ENCODE measurements at places on chromosomes 12 and 14.

- DNase-seq, result no peak
Observed at GRCh38 chr14:101506211-101506925, 54.9 kb upstream of the DIO3 start.

GRCh38 chr12:100138803-100139098 is 3.9 kb downstream of the BLTP3B start:
- no peak for DNase-seq

GRCh38 chr12:63164911-63165310 is 13.9 kb upstream of the AVPR1A start:
- no peak for DNase-seq

- no peak for DNase-seq
Observed at GRCh38 chr14:102778338-102779083, 1.3 kb downstream of the TRAF3 start.

DNA sequence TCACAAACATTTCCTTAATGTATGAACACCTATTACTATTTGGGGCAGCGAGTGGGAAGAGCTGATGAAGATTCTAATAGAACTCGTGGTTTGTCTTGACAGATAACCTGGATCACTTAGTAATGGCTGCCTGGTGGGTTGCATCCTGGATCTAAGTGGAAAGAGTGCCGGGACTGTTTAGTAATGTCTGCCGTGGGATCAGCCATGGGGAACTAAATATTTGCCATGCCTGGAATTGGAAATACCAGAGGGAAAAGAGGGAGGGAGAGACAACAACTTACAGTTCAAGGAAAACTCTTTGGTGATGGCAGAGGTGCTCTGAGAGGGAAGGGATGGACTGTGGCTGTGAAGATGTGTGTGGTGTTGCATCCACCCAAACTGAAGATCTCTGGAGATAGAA is 21.3 kb upstream of the CCDC63 start:
- DNase-seq, result no peak

DNA sequence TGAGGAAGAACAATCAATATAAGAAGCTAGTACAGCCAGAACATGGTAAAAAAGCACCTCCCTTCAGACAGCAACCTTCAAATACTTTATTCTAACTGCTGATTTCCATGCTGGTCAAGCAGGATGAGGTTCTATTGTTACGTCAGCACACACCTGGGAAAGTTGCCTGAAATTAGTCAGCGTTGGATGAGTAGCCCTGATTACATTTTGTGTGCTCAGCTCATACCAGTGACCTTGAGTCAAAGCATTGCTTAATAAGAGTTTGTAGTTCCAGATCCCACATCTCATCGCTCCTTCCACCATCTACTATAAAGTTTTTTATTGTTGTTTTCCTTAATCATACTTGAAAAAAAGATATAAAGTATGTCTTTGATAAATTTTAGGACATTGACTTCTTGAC is 361.5 kb downstream of the EGLN3 start:
- DNase-seq, result no peak

GRCh38 chr14:104244221-104245011 is 106.0 kb downstream of the KIF26A start:
- DNase-seq, result no peak

GRCh38 chr12:52324153-52324444 is 2.9 kb upstream of the KRT83 start:
- DNase-seq, result no peak

DNA sequence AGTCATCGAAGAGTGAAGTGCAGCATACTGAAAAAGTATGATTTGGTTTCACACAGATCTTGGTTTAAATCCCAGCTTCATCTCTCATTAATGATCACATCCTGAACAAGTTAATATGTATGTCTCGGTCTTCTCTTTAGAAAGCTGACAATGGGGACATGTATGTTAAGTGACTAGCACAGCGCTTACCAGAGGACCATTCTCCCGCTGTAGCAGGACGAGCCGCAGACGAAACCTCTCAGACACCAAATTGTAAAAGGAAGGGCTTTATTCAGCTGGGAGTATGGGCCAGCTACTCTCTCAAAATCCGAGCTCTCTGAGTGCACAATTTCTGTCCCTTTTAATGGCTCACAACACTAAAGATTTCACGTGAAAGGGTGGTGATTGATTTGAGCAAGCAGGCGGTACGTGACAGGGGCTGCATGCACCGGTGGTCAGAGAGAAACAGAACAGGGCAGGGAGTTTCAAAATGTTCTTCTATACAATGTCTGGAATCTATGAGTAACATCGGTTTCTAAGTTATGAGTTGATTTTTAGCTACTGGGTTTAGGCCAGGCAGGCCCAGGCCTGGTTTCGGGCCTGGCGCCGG is 682.4 kb downstream of the DIO2 start:
- DNase-seq, result no peak

GRCh38 chr12:92111256-92111655 is 34.4 kb downstream of the BTG1 start:
- DNase-seq, result no peak

DNA sequence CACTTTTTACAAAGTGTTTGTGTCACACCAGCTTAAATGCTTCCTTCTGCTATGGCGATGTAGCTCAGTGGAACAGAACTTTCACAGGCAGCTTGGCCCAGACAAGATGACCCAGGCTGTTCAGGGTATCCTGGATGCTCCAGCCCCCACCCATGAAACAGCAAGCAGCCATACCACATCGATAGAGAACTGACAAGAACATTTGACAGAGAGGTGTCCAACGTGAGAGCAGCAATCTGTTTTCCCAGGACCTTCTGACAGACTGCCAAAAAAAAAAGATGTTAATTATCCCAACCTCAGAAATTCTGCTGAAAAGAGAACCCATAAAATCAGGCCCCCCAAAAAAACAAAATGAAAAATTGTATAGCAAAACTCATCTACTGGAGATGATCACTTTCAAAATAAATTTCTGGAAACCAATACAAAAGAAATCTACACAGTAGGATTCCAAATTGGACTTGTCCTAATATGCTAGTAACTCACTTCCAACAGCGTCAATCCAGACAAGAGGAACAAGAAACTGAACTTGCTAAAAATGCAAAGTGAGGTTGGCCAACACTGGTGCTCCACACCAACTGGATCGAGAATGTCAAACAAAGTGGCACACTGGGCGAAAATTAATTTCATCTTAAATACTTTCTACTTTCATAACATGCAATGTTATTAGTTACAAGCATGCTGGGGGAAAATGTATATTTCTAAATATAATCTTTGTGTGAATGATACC is 118.8 kb downstream of the DPF3 start:
- DNase-seq, result no peak

- DNase-seq, result peak; percentile 36
Observed at GRCh38 chr12:44875954-44876543, at the start of gene NELL2. Gene NELL2 (minus strand): TSS chr12:44876315. CDS start chr12:44875869, 446 bp downstream.

- no peak for DNase-seq
Observed at GRCh38 chr14:91844029-91844428, 23.3 kb downstream of the TC2N start.

DNA sequence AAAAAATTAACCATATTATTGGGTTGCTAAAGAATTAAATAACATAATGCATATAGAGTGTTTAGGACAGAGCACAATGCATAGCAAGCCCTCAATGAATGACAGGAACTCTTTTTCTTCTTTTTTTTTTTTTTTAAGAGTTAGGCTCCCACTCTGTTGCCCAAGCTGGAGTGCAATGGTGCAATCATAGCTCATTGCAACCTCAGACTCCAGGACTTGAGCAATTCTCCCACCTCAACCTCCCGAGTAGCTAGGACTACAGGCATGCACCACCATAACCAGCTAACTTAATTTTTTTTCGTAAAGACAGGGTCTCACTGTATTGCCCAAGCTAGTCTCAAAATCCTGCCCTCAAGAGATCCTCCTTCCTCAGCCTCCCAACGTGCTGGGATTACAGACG is 20.5 kb upstream of the MTERF2 start:
- DNase-seq, result no peak

All from stimulated activated CD8-positive, alpha-beta memory T cell treated with anti-CD3 and anti-CD28 coated beads, Interleukin-15, amount 100 ng/mL, for 1 hour (primary cell).